ENCODE measurements at places on chromosomes 12 and 14. TPM values are rescaled to one million over a fixed set of nuclear protein-coding genes. Genes with fewer than 3 reads are reported as not detected.

The SERPINA10 gene
- not detected for total RNA-seq

- DNase-seq, result no peak
- no peak overlapping the region for H3K4me3 ChIP-seq
- H3K27ac ChIP-seq, result peak overlapping the region; percentile 45
- H3K27me3 ChIP-seq, result no peaks in the 10 kb centered on the region
Observed at GRCh38 chr12:95663525-95663924, 112.2 kb upstream of the USP44 start.

The KRT71 gene
- total RNA-seq, result not detected

The PTGDR gene
- 1.0 TPM for total RNA-seq

DNA sequence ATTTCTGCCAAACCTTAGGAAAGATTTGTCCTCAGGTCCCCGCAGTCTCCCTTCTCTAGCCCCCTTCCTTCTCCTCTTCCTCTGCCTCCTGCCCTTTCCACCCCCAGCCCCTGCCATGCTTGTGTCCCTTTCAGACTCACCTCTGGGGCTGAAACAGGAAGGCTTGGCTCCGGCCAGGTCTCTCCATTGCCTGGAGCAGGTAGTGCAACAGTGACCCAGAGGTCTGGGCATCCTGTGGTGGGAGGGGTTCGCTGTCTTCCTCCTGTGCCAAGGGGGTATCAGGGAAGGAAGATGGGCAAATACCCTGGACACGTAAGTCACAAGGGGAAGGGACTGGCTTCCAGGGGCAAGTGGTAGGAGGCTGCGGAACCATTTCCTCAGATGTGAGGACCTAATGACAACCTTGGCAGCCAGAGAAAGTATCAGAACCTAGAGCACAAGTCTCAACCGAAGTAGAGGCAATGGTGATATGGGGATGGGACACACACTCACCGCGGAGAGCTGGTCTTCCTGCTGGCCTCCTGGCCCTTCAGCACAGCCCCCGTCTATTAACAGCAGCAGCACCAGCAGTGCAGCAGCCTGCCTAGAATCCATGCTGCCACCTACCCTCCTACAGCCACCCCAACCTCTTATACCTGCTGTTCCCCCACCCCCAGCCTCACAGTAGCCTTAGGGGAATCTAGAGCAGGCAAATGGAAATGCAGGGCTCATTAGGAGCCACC is at the start of gene NPFF:
NPFF (minus strand) TSS at position 604 of the 722 bp plus-strand sequence; CDS start at position 594, 10 bp downstream.
- H3K27me3 ChIP-seq, result no peaks in the 10 kb centered on the region
- peak; percentile 10 for DNase-seq
- H3K4me1 ChIP-seq, result peaks cover 22% of the 10 kb centered on the region
- no peak within 1 kb of the TSS for H3K4me3 ChIP-seq
- H3K36me3 ChIP-seq, result peaks cover 33% of the 10 kb centered on the region

The PPM1H gene
- 12.8 TPM for total RNA-seq

DNA sequence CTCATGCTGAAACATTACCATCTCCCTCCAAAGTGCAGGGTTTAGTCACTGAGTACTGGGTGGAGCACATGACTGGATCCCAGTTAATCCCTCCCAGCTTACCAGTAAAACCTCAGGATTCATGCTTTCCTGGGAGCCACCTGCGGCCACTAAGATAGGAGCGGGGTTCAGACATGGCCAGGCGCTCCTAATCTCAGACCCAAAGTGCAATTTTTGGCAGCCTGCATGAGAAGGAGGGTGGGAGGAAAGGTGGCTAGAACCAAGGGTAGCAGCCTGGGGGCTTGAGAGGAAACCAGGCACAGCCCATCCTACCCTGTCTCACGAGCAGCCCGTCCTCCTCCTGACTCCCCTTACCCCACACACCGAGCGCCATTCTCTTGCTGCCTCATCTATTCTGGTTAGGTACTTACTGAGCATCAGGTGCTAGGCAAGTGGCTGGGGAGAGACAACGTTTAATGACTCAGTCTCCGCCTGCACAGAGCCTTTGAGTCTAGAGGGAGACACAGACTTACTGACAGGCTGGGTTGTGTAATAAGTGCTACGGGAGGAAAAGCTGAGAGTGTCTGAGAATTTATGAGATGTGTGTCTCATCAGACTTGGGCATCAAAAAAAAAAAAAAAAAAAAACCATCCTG is 9.9 kb downstream of the GPRC5A start:
- peaks cover 45% of the 10 kb centered on the region for H3K4me1 ChIP-seq
- H3K4me3 ChIP-seq, result no peak overlapping the region
- H3K27me3 ChIP-seq, result no peaks in the 10 kb centered on the region
- DNase-seq, result no peak
- H3K36me3 ChIP-seq, result no peaks in the 10 kb centered on the region

DNA sequence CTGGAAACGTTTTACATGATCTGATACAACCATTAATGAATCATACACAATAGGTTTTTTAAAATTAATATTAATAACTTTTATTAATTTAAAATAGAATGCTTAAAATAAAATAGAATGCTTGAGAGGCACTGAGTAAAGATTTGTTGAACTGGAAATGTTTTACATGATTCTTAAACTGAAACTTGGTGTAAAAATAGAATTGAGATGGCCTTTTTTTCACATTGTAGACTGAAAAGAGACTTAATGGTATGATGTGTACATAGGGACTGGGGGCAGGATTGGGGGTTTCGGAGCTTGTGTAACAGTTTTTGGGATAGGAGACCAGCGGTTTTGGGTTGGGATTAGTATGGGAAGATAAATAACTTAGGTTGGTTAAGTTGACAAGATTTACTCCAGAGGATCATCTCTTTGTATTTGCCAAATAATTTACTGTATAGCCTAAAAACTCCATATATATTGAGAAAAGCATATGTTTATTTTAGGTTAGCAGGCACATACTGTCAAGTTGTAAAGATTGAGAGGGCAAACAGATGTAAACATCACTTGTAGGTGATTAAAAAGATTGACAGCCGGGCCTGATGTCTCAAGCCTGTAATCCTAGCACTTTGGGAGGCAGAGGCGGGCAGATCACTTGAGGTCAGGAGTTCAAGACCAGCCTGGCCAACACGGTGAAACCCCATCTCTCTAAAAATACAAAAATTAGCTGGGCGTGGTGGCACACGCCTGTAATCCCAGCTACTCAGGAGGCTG is 2.0 kb upstream of the ZNF410 start:
- peaks cover 15% of the 10 kb centered on the region for H3K4me1 ChIP-seq
- no peak overlapping the region for H3K4me3 ChIP-seq
- DNase-seq, result no peak
- H3K36me3 ChIP-seq, result no peaks in the 10 kb centered on the region
- no peak overlapping the region for H3K27ac ChIP-seq

GRCh38 chr14:93086441-93087055 is 29.2 kb downstream of the ITPK1 start:
- DNase-seq, result no peak
- peaks cover 20% of the 10 kb centered on the region for H3K4me1 ChIP-seq
- no peaks in the 10 kb centered on the region for H3K36me3 ChIP-seq
- no peak overlapping the region for H3K27ac ChIP-seq

DNA sequence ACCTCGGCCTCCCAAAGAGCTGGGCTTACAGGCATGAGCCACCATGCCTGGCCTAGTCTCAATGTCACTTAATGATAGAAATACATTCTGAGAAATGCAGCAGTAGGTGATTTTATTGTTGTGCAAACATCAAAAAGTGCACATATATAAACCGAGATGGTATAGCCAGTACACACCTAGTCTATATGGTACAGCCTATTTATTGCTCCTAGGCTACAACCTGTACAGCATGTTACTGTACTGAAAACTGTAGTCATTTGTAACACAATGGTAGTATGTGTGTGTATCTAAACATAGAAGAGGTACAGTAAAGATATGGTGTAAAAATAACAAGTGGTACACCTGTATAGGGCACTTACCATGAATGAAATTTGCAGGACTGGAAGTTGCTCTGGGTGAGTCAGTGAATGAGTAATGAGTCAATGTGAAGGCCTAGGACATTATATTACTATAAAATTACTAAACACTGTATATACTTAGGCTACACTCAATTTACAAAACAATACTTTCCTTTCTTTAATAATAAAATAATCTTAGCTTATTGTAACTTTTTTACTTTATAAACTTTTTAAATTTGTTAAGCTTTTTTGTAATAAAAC is 166.7 kb upstream of the SYT1 start:
- H3K4me3 ChIP-seq, result no peak overlapping the region
- H3K27ac ChIP-seq, result no peak overlapping the region
- no peaks in the 10 kb centered on the region for H3K27me3 ChIP-seq
- no peaks in the 10 kb centered on the region for H3K36me3 ChIP-seq
- H3K4me1 ChIP-seq, result no peaks in the 10 kb centered on the region

The PAX9 gene
- total RNA-seq, result 2.3 TPM

GRCh38 chr12:53750812-53751335 is 905 bp downstream of the CISTR start:
- H3K4me3 ChIP-seq, result peak overlapping the region; percentile 10
- peaks cover 15% of the 10 kb centered on the region for H3K4me1 ChIP-seq
- no peaks in the 10 kb centered on the region for H3K36me3 ChIP-seq
- H3K27me3 ChIP-seq, result peaks cover 5% of the 10 kb centered on the region
- H3K27ac ChIP-seq, result no peak overlapping the region

The LRCOL1 gene
- not detected for total RNA-seq

The STYK1 gene
- total RNA-seq, result 1.0 TPM

- no peaks in the 10 kb centered on the region for H3K27me3 ChIP-seq
- no peaks in the 10 kb centered on the region for H3K4me1 ChIP-seq
- H3K36me3 ChIP-seq, result no peaks in the 10 kb centered on the region
- DNase-seq, result no peak
Observed at GRCh38 chr14:52032204-52032801, 36.6 kb downstream of the NID2 start.

DNA sequence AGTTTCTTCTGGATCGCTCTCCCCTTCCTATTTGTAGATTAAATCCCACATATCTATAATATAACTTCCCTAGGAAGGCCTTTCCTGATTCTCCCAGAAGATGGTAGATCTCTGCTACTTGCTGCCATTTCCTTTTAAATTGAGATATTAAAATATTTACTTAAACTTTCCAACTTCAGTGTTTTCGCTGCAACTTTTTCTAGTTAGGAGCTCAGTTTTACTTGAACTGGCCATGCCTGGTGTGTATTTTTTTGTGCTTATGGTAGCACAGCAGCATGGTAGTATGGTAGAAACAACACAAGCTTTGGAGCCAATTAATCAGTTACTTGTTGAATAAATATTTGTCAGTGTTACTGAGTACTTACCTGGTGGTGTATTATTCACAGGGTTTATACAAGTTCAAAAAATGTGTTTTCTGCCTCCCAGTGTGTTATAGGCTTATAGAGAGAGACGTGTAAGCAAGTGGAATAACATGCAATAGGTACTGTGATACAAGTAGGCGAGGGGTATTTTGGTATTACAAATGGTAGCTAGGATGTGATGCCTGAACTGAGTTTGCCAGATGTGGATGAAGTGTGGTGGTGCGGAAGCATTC is 2.9 kb downstream of the POLR3B start:
- DNase-seq, result no peak
- H3K36me3 ChIP-seq, result no peaks in the 10 kb centered on the region
- H3K27ac ChIP-seq, result no peak overlapping the region
- peaks cover 27% of the 10 kb centered on the region for H3K4me1 ChIP-seq
- H3K27me3 ChIP-seq, result no peaks in the 10 kb centered on the region

The ALDH1L2 gene
- 1.2 TPM for total RNA-seq

GRCh38 chr14:41718477-41719166 is 111.9 kb downstream of the LRFN5 start:
- H3K27me3 ChIP-seq, result no peaks in the 10 kb centered on the region
- H3K4me3 ChIP-seq, result no peak overlapping the region
- no peaks in the 10 kb centered on the region for H3K36me3 ChIP-seq

DNA sequence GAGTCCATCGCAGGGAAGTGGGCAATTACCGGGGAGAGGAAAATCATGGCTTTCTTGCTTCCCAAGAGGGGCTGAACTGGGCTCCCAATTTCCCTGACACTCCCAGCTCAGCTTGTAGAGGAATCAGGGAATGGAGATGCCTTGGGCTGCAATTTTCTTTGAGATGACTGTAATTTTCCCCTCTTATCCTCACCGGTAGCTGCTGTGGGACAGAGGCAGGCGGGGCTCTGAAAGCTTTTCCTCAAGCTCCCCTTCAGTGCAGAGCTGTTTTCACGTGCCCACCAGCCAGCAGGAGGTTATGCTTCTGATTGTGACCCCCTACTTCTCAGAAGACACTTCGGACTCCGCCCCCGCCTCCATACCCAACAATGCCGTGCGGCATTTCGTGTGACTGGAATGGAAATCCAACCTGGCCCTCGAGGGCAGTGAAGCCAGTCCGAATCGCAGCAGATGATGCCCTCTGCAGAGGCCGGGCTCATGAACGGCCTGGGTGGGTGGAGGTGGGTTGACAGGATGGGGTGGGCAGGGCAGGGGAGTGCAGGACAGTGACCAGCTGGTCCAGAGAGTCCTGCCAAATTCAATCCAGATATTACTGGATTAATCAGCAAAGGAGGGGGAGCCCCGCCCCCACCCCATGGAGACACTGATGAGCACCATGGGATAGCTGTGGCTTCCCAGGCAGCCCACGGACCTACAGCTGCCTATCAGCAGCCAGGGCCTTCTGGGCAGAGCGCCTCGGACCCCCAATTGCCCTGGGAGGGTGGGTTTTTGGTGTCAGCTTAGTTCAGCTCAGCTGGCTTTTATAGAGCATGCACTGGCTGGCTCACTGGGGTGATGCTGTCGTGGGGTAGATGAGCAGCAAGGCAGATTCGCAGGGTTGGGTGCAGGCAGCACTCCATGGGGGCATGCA is 37.6 kb downstream of the RTL1 start:
- no peak overlapping the region for H3K4me3 ChIP-seq
- H3K27me3 ChIP-seq, result no peaks in the 10 kb centered on the region
- H3K27ac ChIP-seq, result no peak overlapping the region

DNA sequence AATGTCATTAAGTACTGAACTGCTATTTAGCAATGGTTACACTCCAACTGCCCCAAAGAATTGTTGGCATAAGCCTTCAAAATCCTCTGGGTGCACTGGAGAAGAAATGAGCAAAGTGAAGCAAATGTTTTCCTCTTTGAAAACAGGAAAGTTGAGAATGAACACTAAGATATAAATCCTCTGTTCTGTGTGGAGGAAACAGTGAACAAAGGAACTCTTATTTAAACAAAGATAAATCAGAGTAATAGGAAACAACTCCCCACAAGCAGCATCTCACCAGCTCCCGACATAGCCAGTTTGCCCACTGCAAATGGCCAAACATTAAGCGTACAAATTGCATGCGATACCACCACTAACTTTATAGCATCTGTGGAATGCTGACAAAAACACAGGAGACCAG is 54.0 kb downstream of the BCAT1 start:
- H3K36me3 ChIP-seq, result no peaks in the 10 kb centered on the region
- DNase-seq, result no peak
- H3K4me3 ChIP-seq, result no peak overlapping the region
- no peak overlapping the region for H3K27ac ChIP-seq
- peaks cover 8% of the 10 kb centered on the region for H3K4me1 ChIP-seq

DNA sequence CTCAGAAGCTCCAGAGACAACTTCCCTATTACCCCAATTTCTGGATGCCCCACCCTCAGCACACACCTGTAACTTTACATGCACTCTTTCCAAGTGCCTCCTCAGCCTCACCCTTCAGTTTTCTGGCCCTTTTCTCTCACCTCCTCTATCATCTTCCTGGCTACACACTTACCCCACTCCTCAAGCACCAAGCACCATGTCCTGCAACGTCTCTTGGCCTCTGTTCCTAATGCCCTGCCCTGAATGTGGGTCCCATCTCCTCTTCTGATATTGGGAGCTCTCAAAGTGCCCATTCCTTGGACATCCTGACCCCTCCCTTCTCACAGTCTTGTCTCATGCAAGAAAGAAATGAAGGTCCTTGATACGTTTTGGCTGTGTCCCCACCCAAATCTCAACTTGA is 1.2 kb downstream of the KRT72 start:
- no peak overlapping the region for H3K27ac ChIP-seq
- no peaks in the 10 kb centered on the region for H3K4me1 ChIP-seq
- no peak for DNase-seq
- H3K36me3 ChIP-seq, result no peaks in the 10 kb centered on the region
- peaks cover 11% of the 10 kb centered on the region for H3K27me3 ChIP-seq

The INSM2 gene
- total RNA-seq, result not detected

The NPFF gene
- not detected for total RNA-seq

All from upper lobe of left lung (tissue), 6 donors.